Suppressor macrophage treated with lipopolysaccharide for 4 hours (primary cell): ENCODE measurements at places on chromosomes 7 and 10.
A peak's percentile ranks its signal among the peaks of the same experiment; 100 is the strongest.

GRCh38 chr10:99926925-99927720, 82.6 kb downstream of the DNMBP start:
- no peak for DNase-seq

GRCh38 chr10:17003151-17003550, 126.5 kb downstream of the CUBN start:
- DNase-seq: no peak

GRCh38 chr7:127578711-127579275, 6.6 kb downstream of the GCC1 start:
- DNase-seq: no peak

DNA sequence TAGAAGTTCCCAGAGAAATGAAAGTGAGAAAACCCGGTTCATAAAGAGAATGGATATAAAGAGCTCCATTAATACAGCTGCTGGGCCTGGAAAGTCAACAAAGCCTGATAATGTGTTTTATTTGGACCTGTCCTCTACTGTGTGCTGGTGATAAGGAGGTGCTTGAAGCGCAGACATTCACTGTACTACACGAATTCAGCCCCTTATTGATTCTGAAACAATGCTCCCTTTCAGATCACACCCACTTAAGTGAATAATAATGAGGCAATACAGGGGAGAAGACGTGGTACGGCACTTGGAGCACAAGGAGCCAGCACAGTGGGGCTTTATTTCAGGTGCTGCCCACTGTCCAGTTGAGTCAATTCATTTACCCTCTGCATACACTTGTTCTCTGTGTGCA, 260.8 kb downstream of the FGFR2 start:
- DNase-seq: no peak

DNA sequence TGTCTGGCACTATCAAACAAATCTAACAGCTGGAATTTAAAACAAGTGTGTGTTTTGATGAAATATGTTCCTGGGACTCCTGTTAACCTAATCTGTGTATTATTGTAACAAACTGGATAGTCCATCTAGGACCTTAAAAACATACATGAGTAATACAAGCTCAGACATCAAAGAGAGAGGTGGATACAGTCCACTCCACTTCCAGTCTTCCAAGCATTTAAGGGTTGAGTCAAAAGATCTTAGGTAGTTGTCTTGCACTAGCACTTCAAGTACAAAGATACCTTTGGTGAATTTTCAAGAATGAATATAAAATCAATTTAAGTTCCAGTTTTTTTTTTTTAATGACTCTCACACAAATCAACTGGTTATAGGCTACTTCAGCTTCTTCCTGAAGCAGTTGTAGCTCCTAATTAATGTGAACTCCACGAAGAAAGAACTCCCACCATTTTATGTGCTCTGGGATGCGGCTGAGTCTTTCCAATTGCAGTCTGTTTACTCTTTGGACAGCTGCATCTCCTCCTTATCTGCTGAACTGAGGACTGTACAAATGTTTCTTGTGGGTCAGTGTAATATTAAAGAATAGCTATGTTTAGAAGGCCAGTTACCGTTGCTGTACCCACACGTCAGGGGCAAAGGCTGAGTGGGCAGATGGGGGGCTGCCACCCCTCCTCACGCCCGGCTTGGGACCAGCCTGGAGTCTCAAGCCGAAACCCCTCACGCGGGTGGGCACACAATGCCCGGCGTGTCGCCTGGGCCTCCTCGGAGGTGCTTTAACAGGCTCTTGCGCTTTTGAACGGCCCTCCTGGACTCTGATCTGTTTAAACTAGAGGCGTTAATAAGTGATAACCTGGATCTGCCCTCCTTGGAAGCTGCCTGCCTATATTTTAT, 2.9 kb upstream of the IGF2BP3 start:
- no peak for DNase-seq

DNA sequence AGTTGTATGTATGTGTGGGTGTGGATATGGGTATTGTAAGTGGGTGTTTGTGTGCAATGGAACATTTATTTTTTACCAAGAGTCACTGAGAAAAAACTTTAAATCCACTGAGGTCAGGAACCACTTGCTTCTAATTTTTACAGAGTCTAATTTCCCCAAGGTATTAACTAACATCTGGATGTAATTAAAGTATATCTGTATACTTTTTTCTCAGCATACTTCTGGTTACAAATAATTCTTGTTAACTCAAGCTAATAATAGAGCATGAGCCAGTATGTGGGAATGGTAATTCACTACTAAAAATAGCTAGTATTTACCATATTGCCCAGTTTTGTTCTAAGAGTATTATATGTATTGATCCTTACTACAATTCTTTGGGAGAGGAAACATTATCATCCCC, 24.6 kb upstream of the STEAP4 start:
- DNase-seq: no peak

DNA sequence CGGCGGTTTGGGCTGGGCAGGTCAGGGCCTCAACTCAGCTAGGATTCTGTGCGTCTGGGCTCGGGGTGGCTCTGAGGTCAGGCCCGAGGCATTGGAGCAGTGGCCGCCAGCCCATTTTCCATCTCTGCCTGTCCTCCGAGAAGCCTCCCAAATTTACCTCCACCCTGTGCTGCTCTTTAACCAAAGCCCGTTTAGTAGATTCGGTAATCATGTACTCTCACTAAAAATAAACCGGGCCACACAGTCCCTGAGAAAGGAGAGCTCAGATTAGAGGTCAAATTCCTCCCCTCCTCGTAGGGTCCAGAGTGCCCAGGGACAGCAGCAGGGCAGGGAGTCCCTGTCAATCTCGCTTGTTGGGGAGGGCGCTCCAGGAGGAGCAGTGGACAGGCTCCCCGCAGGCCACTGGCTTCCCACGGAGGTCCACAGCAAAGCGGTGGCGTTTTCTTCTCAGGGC, 88.7 kb upstream of the CHST15 start:
- DNase-seq: no peak

- no peak for DNase-seq
Measured at GRCh38 chr10:59997827-59998525, 91.6 kb upstream of the CCDC6 start.

DNA sequence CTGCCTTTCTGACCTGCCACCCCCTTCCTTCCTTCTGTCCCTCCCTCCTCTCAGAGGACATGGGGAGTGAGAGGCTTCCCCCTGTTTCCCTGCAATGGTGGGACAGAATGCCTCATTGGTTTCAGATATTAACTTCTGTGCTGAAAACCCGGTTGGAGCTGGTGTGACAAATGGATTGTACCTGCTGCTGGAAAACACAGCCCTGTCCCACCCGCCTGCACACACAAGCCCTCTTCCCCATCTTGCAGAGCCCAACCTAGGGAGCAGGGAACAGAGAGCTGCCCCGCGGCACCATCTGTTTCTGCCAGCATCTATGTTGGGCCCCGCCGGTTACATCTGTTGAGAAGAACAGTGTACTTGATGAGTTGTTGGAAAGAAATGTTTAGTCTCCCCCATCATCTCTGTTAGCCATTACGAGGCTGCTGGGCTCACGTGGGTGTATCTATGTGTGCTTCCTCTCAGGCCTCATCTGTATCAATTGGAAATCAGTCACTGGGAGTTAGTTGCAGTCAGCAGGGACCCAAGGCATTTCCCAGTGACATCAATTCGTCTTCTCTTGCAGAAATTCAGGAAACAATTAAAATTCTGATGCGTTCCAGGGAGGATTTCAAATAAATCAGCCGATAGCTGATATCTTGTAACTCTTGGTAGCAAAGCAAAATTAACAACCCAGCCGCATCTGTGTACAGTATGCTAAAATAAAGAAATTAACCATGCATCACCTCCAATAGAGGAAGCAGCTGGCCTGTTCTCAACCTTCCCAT, 725.6 kb upstream of the GALNT17 start:
- no peak for DNase-seq

- DNase-seq: no peak
Measured at GRCh38 chr7:10708447-10708846, 265.2 kb upstream of the PHF14 start.

GRCh38 chr7:68041554-68041953, 1044.9 kb downstream of the TYW1 start:
- no peak for DNase-seq

DNA sequence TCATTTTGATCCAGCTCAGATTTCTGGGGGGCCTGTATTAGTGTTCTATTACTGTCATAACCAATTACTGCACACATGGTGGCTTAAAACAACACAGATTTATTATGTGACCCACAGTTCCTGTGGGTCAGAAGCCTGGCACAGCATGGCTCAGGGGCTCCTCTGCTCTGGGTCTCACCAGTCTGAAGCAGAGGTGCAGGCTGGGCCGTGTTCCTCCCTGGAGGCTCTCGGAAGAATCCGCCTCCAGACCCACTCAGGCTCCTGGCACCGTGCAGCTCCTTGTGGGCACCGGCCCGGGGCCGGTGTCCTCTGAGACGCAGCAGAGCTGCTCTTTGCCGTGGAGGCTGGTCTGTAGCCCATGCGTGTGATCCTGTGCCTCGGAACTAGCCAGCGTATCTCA, 61.5 kb downstream of the RAMP3 start:
- DNase-seq: no peak

DNA sequence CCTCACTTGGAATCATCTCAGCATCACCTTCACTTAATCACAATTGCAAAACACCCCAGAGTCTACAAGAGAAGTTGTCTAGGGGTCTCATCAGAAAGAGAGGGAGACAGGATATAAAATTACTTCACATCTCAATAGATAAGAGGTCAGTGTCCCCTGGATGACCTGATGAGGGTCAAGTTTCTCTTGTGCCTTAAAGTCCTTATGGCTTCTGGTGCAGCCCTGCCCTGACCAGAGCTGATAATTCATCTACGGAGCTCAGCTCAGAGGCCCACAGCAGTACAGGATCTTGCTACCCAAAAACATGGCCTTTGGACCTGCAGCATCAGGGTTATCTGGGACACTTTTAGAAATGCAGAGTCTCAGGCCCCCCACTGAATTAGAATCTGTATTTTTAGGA, 111.1 kb upstream of the GLI3 start:
- DNase-seq: no peak

- no peak for DNase-seq
Measured at GRCh38 chr7:31116615-31117014, 64.5 kb downstream of the ADCYAP1R1 start.

- no peak for DNase-seq
Measured at GRCh38 chr7:99193527-99194220, 14.2 kb downstream of the KPNA7 start.

DNA sequence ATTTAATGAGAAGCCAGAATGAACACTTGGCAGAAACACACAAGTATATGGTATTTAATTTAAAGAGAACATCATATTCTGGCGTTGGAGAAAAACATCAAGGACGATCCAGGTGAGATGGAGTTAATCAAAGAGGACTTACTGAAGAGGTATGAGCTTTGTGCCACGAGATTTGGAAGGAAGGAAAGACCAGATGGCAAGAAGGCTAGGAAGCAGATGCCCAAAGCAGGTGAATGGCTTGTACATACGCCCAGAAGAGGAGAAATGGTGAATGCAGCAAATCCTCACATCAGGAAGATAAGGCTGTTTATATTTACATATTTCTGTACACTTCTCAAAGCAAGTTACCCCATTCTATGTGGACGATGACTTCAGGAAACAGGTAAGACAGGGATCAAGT, 163.9 kb upstream of the PLXNA4 start:
- DNase-seq: no peak

DNA sequence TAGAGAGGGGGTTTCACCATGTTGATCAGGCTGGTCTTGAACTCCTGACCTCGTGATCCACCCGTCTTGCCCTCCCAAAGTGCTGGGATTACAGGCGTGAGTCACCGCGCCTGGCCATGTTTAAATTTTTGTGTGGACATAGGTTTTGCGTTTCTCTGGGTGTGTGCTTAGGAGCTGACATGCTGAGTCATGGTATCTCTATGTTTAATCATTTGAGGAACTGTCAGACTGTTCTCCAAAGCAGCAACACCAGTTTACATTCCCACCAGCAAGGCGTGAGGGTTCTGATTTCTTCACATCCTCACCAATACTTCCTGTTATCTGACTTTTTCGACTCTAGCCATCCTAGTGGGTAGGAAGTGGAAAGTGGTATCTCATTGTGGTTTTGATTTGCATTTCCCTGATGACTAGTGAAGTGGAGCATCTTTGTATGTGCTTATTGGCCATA, 153.7 kb downstream of the DNAJB6 start:
- DNase-seq: peak; percentile 90

DNA sequence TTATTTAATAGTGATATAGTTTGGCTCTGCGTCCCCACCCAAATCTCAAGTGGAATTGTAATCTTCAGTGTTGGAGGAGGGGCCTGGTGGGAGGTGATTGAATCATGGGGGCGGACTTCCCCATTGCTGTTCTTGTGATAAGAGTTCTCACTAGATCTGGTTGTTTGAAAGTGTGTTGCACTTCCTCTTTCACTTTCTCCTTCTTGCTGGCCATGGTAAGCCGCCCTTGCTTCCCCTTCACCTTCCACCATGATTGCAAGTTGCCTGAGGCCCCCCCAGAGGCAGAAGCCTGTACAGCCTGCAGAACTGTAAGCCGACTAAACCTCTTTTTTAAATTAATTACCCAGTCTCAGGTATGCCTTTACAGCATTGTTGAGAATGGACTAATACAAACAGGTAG, 101.4 kb downstream of the MTPAP start:
- peak; percentile 49 for DNase-seq

GRCh38 chr10:31490858-31491504, 172.0 kb downstream of the ZEB1 start:
- DNase-seq: peak; percentile 51

- DNase-seq: no peak
Measured at GRCh38 chr7:36469236-36469635, 79.6 kb downstream of the ANLN start.

DNA sequence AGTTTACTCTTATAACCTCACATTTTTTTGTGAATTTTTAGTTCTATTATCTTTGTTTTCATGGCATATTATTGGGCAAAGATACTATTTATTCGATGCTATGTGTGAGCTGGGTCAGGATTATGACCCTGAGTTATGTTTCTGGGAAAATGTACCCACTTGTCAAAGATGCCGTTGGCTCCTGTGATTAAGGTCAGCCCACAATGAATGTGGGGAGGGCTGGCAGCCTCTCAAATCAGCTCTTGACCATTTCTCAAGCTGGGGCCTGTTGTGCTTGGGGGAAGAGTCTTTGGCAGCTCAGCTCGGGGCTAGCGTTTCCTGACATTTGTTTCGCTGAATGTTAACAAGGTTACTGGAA, 97.5 kb downstream of the TCF7L2 start:
- DNase-seq: no peak

- peak; percentile 56 for DNase-seq
Measured at GRCh38 chr10:64039198-64039597, 518.0 kb downstream of the REEP3 start.
